HCT116 (cell line): ENCODE measurements at places on chromosomes 1 and 21.

DNA sequence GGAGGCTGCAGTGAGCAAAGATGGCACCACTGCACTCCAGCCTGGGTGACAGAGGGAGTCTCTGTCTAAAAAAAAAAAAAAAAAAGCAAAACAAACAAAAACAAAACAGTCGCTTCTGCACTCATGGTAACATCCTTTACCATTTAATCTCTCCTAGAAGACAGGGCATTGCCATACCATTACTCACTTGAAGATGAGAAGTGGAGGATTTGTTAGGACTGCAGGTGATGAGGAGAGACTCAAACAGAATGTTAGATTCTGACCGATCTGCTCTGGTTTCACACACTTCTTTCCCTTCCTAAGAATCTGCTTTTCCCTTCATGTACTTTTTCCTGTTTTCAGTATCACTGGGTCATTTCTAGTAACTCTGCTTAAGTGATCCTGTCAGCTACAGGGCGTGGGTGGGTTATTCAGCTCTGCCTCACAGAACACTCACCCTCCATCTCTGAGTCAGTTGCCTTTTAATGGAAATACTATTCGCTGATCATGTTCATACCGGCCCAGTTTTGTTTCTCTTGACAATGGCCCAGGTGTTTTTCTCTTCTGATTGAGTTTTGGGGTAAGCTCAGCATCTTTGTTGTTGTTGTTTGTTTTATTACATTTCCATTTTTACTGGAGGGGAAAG, 148.0 kb upstream of the ERG start:
- DNase-seq: no peak

- DNase-seq: peak; percentile 18
Measured at GRCh38 chr1:40774266-40774998, 9.2 kb upstream of the KCNQ4 start.

DNA sequence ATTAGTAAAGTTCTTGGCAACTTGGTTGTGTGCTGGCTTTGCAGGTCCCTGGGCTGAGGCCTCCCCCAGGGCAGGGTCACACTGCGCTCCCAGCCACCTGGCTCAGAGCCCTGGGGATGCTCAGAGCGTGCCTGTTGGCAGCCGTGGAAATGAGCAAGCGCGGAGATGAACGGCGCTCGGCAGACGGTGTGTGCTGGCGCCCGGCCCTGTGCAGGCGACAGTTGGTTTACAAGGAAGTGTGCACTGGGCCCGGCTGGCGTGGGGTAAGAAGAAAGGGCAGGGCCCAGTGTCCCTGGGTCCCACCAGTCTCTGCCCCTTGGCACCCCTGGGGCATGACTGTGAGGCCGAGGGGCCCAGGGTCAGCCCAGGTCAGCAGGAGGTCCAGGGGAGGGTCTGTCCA, 25.7 kb upstream of the PEX10 start:
- no peak for DNase-seq

- no peak for DNase-seq
Measured at GRCh38 chr1:186854102-186854501, 25.4 kb downstream of the PLA2G4A start.

DNA sequence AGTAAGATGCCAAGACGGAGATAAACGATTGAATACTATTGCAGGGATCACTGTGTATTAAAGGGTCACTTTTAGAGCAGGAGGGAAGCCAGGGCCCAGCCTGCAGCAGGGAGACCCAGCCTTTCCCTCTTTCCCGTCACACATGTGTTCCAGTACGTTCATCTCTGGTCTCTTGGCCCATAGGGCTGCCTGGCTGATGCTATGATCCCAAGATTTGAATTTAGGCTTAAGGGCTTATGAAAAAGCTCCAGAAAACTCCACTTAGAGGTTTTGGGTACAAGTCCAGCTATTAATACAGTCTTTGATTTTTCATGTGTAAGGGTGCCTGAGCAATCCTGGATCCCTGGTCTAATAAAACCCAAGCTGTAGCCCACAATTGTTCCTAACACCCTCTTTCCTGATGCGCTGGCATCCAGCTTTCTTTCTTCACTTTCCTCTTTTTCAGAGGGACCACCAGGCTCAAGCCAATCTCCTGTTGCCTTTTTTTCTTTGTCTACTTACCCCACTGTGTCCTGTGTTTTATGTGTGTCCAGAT, 359.6 kb upstream of the USP24 start:
- DNase-seq: no peak

DNA sequence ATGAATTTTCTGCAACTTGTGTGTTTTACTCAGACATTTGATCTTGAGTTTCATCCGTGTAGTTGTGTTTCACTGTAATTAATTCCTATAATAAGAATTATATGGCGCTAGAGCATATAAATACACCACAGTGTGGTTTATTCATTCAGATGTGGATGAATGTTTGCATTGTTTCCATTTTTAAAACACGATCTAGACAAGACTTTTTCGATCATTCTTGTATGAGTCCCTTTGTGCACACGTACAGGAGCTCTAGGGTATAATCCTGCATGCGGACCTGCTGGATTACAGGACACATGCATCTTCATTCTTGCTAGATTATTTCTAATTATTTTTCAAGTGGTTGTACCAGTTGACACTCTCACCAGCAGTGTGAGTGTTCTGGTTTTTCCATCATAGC, 46.8 kb upstream of the CNIH3 start:
- DNase-seq: no peak

GRCh38 chr1:224433701-224434672, 610 bp downstream of the WDR26 start:
- DNase-seq: no peak

- no peak for DNase-seq
Measured at GRCh38 chr1:61215676-61216289, 133.4 kb downstream of the NFIA start.

GRCh38 chr1:6179564-6180175, 451 bp downstream of the CHD5 start:
- no peak for DNase-seq

GRCh38 chr1:224472806-224473205, 38.2 kb upstream of the WDR26 start:
- no peak for DNase-seq

- no peak for DNase-seq
Measured at GRCh38 chr1:211653293-211653692, 22.1 kb downstream of the NEK2 start.

GRCh38 chr21:40540216-40540615, 306.7 kb downstream of the DSCAM start:
- DNase-seq: no peak

DNA sequence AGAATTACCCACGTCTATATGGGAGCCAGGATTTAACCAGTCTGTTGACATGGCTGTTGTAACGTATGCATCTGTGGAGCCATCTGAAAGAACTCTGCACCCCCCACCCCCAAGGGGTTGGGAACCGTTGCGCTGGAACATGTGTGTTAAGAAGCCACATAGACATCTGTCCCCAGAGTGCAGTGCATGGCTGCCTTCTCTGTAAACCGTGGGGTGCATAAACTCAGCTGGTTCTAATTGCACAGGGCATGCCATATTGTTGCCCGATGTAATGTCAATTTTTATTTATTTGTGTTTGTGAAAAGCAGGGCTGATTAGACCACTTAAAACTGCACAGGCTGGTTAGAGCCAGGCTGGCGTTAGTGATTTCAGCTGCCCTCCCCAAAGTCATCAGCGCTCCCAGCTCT, 70.1 kb upstream of the ROR1 start:
- no peak for DNase-seq

- no peak for DNase-seq
Measured at GRCh38 chr21:44847261-44848056, 26.0 kb downstream of the PTTG1IP start.

DNA sequence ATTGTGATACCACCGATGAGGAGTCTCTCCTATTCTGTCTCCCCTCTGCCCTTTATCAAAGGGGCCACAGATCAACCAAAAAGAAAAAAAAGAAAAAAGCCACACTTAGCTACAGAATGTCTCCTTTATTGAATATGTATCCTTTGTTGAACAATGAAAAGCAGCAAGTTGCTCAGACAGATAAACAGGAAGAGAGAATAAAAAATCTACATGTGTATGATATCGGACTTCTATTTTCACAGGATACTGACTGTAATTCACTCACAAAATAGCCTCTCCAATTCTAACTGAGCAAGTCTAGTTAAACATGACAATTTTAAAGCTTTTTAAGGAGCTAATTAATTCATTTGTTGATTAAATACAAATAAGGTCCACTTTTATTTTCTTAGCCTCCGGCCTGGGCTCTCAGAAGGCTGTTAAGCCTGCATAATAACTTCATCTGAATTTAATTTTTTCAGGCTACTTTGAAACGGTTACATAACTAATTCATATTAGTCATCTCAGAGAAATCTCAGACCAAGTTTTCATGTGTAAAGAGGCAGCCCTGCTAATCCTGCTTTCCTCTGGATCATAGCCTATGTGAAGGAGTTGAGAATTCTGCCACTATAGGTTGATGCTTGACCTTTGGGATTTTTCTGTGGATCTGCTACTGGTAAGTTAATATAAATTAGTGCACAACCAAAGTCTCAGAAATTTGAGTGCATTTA, 304.1 kb upstream of the NR5A2 start:
- no peak for DNase-seq

GRCh38 chr1:231931146-231931545, 304.6 kb downstream of the DISC1 start:
- DNase-seq: no peak

GRCh38 chr1:9929431-9930385, 13.5 kb downstream of the LZIC start:
- no peak for DNase-seq

DNA sequence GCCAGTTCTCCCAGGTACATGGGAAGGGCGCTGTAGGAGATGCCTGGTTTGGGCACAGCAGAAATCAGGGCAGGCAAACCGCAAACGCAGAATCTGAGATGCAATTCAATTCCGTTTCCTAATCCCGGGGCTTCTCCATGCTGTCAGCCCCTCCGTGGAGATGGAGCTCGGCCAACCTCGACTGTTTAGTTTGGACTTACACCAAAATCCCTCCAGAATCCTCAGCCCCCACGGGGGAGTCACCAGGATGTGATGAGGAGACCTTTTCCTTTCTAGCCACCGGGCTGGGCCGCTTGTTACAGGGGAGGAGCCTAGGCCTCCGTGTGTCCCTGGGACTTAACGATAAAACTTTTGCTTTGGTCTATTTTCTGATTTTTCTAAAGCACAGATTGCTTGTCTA, 7.9 kb downstream of the SLC2A7 start:
- no peak for DNase-seq

DNA sequence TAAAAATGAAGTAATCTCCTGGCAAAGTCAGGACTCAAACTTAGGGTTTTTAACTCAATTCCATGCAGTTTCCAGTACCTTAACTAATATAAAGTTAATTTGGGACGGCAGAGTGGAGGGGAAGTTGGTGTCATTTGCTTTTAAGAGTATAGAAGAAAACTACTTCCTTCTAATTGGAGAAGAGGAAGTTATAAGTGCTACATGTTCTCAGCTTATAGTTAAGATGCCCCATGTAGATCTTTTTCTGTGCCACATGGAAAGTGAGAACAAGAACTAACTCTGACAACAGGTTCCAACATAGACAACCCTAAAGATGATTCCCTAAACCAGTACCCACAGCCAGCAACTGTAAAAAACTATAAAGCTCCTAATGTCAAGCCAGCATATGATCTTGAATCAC, 11.5 kb downstream of the RRAGC start:
- DNase-seq: no peak

DNA sequence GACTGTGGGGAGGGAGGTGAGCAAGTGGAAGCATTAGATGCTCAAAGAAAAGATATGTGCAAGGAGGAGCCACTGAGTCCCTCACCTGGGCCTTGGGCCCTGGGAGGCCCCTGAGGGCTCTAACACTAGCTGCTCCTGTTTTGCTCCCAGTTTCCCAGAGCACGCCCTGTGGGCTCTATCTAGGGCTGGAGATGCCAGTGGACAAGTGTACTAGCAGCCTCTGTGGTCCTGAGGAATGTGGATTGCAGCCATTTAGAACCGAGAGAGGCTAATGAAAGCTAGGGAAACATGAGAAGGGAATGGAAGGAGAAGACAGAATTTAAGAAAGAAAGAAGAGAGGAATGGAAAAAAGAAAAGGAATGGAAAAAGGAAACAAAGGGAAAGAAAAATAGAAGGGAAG, 10.0 kb upstream of the TBX15 start:
- no peak for DNase-seq

- no peak for DNase-seq
Measured at GRCh38 chr1:212315184-212315583, 30.0 kb downstream of the PPP2R5A start.

GRCh38 chr1:209629621-209630382, 22.4 kb downstream of the LAMB3 start:
- no peak for DNase-seq

DNA sequence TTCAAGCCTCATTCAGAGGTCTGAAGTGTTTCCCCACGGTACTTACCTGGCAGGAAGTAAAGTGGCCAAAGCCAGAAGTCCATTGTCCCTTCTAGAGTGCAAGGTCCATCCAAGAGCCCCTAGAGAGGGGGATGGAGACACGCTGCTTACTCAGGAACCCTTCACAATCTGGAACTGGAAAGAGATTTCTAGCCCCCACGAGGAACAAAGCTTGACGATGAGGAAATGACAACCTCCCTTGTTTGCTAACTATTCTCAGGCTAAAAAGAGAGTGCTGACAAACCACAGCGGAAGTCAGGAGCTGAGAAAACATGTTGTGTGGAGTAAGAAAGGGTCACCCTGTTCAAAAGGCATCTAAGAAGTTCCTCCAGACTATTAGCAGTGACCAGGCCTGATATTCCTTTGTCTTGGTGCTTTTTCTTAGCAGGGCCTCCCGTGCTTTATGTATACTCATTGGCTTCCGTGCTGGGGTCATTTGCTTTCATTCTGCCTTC, at the start of gene FCMR:
Gene FCMR, minus strand, starts transcription at position 170 of the 494 bp plus-strand sequence. Its CDS starts 87 bp downstream, at position 83.
- DNase-seq: no peak

- no peak for DNase-seq
Measured at GRCh38 chr1:82367456-82367855, 566.7 kb downstream of the ADGRL2 start.

DNA sequence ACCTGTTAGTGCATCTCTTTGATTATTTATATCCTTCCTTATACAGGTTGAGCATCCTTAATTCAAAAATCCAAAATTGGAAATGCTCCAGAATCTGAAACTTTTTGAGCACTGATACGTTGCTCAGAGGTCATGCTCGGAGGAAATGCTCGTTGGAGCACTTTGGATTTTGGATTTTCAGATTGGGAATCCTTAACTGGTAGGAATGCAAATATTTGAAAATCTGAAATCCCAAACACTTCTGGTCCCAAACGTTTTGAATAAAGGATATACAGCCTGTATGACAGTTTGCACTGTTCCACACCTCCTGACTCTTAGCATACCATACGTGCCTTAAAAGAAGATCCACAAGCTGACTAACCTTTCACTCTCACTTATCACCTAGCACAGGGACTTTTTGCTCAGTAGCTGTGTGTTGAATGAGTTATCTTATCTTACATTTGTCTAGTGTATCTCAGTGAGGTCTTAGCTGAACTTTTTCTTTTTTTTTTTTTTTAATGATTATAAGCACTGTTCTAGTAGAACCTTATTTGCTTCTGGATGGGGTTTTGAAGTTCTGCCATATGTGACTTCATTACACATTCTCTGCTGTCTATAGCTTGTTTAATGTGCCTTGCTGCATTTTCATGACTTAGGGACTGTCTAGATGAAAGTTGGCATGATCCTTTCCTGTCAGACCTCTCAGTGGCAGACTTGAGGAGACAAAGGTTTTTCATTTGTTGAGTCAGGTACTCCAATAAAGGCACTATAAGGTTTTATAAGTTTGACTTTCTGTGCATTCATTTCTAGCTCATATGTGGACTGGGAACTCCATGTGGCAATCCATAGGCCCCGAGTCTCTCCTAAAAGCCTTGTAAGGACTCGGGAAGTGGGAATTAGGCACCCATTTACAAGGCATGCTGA, 21.6 kb downstream of the PTGFRN start:
- no peak for DNase-seq
